ENCODE measurements at places on chromosomes 2 and 18.

GRCh38 chr2:41906338-41906725 is 141.5 kb upstream of the PKDCC start:
- no peak for DNase-seq

DNA sequence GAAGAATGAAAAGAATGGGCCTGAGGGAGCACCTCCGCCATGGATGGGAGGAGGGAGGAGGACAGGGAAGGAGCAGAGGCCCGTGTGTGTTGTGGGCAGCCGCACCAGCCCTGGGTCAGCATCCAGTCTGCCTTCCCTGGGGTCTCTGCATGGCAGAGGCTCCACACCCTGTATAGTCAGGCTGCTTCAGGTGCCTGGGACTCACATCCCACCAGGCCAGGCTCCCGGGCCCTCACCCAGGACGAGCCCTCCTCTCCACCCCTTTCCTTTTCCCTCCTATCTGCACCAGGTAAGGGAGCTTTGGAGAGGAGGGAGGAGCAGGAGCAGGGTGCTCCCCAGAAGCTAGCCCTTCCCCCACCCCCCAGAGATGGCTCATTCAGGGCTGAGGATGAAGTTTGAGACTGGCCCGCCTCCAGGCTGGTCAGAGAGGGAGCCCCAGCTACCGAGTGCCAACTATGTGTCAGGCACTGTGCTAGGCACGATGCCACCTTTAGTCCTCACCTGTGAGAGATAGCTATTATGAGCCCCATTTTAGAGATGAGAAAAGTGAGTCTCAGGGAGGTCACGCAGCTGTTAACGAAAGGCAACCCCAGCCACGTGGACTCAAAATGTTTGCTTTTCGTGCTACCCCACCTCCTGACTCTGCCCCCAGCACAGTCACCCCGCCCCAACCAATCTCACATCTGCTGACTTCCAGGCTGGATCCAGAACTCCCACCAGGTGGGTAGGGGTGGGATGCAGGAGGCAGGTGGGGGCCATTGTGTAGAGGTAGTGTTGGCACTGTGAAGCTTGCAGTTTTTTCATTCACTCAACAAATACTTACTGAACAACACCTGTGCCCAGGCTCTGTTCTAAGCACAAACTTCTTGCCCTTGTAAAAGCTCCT is 242.1 kb downstream of the DYSF start:
- DNase-seq = no peak

DNA sequence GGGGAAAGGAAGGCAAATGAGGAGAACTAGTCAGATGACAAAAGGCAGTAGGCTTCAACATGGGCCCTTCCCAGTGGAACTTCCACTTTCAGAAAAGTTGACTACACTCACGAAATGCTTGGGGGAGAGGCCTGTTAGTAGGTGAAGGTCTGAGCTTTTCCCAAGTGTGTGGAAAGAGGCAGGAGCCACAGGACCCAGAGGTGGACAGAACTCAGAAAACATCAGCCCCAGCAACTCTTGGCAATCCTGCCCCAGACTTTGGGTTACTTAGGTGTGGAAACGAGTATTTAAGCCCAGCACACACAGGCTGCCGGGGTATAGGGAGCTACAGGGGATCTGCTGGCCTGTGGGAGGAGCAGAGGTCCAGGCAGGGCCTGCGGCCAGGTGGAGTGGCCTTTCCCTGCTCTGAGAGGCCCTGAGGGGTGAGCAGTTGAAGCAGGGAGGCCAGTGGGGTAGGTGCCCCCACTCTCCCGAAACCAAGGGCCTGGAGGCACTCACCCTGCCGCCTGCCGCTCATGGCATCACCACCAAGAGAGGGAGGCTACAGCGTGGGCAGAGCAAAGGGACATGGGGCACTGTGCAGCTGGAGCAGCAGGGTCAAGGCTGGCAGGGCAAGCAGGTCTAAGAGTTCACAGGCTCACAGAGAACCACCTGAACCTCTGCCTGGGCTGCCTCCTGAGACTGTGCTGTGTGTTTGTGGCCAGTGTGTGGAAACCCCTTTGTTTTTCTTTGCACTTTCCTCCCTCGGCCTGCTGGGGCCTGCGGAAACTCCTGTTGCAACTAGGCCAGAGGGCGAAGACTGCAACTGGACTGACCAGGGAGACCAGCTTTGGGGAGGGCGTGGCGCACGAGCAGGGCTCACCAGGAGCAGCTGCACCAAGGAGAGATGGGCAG is 130.7 kb upstream of the SERTAD2 start:
- DNase-seq = peak; percentile 82

DNA sequence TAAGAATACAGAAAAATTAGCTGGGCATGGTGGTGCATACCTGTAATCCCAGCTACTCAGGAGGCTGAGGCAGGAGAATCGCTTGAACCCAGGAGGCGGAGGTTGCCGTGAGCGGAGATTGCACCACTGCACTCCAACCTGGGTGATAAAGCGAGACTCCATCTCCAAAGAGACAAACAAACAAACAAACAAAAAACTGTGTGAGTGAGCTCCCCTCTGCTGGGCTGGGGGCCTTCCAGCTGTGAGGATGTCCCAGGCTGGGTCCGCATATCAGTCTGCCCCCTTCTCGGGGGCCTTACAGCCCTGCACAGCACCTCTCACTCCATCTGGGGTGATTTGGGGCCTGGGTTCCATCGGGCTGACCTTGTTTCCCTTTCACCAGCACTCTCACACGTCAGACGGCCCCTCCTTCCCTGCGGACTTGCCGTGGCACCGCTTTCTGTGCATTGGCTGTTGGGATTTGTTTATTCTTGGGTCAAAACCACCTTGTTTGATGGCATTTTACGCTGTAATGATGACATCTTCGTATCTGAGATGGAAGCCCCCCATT is 2.8 kb upstream of the KLHL30 start:
- no peak for DNase-seq

DNA sequence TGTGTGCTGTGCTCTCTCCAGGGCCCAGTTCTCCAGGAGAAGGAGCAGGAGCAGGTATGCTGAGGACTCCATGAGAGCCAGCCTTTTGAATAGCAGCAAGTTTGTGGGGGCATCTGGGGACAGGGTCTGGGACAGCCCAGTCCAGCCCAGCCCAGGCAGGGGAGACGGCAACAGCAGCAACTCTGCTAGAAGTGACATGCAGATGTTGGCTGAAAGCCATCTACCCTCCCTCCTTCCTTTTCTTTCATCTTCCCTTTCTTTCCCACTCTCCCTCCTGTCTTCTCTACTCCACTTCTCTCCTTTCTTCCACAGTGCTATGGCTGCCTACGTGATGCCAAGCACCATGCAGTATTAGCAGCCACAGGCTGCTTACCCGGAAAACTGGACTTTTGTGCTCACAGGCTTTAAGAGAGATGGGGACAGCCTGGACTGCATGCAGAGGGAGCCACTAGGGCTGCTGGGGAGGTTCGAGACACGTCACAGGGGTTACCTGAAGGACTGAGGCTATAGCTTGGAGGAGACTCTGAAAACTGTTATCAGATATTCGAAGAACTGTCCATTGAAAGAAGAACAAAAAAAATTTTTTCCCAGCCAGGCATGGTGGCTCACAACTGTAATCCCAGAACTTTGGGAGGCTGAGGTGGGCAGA is 23.8 kb upstream of the YWHAQ start:
- DNase-seq = no peak

GRCh38 chr2:112701052-112701451 is 19.8 kb upstream of the NT5DC4 start:
- DNase-seq = no peak

GRCh38 chr18:35392375-35392774 is 15.2 kb upstream of the ZNF396 start:
- DNase-seq = no peak

DNA sequence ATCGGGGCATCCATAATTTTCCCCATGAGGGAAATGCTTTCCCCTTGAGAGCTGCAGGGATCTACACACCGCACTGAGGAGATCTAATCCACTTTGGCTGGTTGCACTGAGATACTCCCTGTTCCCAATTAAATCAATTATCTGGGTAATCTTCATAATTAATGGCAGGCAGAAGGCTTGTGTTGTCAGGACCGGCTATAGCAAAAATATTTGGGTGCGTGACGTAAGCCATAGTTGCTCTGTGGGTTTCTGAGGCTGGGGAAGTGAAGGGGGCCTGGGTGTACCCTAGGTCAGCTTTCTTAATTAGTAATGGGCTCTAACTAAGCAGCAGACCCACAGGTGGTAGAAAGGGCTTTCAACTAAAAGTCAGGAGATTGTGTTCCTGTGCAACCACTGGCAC is 62.8 kb upstream of the UPP2 start:
- DNase-seq = no peak

DNA sequence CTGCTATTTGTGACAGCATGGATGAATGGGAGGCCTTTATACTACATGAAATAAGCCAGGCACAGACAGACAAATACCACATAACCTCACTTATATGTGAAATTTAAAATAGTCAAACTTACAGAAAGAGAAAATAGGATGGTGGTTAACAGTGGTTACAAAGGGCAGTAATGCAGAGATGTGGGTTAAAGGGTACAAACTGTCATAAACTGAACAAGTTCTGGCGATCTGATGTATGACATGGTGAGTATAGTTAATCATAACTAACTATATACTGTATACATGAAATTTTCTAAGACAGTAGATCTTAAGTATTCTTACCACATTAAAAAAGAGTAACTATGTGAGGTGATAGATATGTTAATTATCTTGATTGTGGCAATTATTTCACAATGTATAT is 558.1 kb upstream of the ZNF804A start:
- DNase-seq = no peak

GRCh38 chr2:224393157-224393872 is 8.6 kb downstream of the FAM124B start:
- no peak for DNase-seq

- no peak for DNase-seq
These were observed 101.0 kb upstream of the ZNF236 start for GRCh38 chr18:76721207-76721996.

GRCh38 chr2:6077585-6077984 is 385.4 kb downstream of the SOX11 start:
- no peak for DNase-seq

- no peak for DNase-seq
These were observed 284.8 kb upstream of the CYRIA start for GRCh38 chr2:16950436-16950835.

GRCh38 chr2:31388736-31389135 is 25.8 kb downstream of the XDH start:
- DNase-seq = no peak

DNA sequence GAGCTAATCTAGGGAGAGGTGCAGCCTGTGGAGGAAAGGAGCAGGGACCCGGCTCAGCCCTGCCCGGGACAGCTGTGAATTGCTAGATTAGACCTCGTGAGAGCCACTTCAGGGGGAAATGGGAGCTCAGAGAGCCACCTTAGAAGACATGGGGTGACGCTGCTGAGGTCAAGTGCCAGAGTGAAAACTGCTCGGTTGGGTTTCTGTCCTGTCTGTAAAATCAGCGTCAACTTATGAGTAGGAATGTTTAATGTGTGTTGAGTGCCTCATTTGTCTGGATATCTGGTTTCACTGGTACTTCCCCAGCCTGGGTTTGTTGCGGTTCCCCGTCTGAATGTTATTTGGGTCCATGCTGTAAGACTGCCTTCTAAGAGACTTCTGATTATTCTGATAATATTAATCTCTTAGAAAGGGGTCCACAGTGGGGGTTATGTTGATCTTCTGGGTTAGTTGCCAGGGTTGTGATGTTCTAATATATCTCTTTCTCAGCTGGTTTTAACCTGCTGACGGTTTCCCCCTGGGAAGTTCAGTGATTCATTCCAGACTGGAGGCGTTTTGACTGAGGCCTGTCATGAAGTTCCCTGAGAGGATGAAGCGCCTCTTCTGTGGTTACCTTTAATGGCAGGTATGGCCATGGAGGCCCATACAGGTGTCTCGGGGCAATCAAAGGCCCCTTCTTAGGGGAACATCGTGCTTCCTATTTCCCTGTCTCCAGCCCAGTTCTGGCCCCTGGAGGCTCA is 175.9 kb downstream of the SH3RF3 start:
- no peak for DNase-seq

DNA sequence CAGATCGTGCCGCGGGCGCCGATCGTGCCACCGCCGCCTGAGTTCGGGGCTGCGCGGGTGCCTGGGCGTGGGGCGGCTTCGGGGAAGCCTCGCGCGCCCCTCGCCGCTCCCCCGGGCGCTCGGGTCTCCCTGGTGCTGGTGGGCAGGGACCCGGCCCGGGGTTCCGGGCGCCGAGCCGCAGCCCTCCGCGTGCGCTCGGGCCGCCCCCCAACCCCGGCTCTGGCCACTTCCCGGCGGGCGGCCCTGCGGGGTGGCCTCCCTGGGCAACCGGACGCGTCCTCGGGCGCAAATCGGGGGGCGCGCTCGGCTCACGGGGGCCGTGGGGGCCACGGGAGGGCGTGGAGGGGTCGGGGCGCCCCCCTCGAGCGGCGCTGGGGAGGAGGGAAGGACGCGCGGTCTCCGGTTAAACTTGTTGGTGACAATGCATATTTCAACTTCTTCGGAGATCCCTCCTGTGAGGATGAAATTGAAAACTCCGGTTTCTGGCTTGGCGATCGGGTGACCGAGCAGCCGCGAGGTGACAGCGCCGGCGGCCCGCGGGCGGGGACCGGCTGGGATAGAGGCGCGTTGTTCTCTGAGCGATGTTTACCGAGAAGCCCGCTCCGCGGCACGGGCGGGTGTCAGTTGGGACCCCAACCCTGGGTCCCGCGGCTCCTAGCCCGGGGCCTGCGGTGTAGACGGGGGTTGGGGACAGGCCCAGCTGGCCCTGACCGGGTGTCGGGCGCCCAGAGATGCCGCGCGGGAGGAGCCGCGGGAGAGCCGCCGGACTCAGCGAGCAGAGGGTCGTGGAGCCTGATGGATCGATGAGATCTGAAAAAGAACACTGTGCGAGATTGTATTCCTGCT is 676 bp downstream of the SH3BP4 start:
- peak; percentile 54 for DNase-seq

- DNase-seq = no peak
These were observed 18.7 kb upstream of the MAP4K3 start for GRCh38 chr2:39455826-39456225.

DNA sequence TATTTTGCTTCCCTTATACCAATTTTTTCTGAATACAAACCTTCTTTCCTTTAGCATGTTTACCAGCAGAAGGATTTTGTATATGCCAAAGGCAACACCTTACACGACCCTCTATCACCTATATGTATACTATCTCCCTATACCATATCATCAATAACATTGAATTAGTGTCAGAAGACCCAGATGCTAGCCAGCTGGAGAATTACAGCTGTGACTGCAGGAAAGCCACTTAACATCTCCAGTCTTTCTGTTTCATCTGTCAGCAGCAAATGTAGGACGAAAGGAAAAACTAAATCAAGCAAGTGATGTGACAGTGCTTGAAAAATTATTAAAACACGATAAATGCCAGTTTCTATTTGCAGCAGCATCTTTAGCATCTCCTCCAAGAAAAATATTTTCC is 193.7 kb downstream of the STK39 start:
- no peak for DNase-seq

DNA sequence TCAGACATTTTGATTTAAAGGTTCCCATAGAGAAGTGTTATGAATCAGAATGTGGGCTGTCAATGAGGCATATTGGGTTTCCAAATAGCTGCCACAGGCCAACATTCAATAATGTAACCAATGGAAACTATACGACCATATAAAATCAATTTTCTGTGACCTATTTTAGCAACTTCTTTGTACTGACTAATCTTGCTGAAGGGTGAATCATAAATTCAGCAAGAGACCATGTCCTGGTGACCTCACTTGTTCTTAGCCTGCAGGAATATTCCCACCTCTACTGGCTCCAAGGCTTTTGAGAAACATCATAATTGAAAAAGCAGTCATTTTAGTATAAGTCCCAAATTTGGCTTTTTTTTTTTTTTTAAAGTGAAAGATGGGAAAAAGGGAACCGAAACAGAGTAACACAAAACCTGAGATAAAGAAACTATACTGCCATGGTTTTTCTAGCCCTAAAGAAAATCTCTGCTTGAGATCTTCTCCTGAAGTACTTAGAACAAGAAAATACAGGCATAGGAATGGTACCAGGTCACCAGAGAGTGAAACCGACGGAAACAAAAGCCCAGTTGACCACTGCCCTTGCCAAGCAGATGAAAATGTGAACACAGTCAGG is 32.1 kb downstream of the PLEKHM3 start:
- no peak for DNase-seq

Measured in T47D (cell line).